AG09309 (cell line): ENCODE measurements at places on chromosomes 5 and 9.

DNA sequence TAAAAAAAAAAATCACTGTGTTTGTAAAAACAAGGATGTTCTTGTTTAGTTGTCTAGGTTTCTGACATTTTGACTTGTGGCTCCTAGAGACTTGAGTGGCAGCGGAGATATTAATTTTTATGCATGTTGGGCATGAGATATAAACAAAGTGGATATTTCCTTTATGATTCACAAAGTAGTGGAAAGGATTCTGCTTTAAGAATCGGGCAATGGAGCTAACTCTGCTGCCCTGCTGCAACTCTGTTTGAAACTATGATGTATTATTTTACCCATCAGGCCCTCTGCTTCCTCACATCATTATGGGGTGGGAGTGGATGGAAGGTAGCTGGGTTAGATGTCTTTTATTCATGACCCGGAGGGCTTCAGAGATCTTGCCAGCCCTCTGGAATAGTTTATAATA lies 94.1 kb upstream of the CD180 start:
- DNase-seq: no peak

- DNase-seq: no peak
Observed at GRCh38 chr5:171961117-171961516, 45.3 kb downstream of the FBXW11 start.

DNA sequence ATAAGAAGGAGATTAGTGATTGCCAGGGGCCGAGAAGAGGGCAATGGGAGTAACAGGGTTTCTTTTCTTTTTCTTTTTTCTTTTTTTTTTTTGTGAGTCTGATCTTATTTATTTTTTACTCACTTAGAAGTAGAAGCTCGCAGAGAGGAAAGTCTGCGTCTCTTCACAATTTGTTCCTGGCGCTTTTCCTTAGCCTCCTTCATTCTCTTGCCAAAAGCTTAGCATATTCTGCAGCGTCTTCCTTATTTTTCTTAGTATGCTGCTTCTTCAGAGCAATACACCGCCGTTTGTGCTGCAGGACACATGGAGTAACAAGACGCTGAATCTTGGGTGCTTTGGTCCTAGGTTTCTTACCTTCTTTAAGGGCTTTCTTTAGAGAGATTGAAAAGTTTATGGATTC lies 30.3 kb upstream of the DENND4C start:
- DNase-seq: no peak

DNA sequence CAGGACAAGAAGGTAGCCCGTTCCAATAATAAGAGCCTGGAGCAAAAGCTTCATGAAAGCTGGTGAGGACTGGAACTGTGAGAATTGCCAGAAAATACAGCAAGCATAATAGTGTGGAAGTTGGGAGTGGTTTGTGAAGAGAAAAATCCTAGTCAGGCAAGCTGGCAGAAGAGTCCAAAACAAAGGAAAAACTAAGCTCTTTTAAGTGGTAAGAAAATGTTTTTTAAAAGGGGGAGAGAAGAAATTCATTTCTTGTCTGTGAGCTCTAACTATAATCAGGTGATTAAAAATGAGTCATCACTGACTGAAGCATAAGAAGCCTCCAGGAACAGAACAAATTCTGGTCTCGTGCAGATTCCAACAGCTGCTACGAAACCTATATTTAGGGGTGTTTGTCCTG lies 102.6 kb downstream of the CAAP1 start:
- DNase-seq: no peak

GRCh38 chr5:14773588-14773987 lies 98.0 kb downstream of the ANKH start:
- no peak for DNase-seq

- no peak for DNase-seq
Observed at GRCh38 chr5:179866241-179867078, 7.8 kb upstream of the MRNIP start.

DNA sequence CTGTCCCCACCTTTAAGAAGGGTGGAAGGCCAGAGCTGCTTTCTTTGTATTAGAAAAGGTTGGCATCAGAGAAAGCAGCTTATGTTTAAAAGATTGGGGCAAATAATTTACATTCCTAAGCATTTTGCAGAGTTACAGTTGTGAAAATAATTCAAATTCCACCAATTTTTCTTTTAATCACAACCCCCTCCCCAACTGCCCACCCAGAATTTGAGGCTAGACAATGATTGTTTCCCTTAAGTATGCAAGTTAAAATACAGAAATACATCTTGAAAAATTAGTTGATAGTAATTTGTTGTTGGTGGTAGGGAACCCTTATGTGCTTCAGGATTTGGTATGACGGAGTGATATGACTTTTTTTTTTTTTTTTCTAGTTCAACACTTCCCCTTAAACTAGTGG lies 133.0 kb downstream of the ZSWIM6 start:
- no peak for DNase-seq

GRCh38 chr9:121892706-121893105 lies 200.4 kb downstream of the TTLL11 start:
- no peak for DNase-seq

GRCh38 chr5:114450437-114450836 lies 88.6 kb downstream of the KCNN2 start:
- no peak for DNase-seq

DNA sequence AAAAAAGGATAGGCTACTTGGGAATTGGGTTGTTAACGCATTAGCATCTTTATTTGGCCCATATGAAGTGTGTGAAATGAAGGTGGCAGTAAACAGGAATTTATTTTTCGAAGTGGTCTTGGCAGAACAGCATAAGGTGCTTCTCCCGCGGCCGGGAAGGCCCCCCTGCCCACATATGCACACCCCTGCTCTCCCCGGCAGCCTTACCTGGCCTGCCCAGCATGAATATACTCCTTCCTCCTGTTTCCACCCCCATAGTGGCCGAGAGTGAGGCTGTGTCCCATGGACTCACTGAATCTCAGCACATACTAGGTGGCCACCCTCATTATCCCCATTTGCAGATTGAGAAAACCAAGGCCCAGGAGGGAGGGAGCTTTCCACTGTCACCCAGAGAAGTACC lies 54.0 kb upstream of the OLFM1 start:
- no peak for DNase-seq

- no peak for DNase-seq
Observed at GRCh38 chr9:95073918-95074317, 243.6 kb downstream of the FANCC start.

- DNase-seq: peak; percentile 5
Observed at GRCh38 chr5:66174338-66174737, 30.2 kb downstream of the SREK1 start.

DNA sequence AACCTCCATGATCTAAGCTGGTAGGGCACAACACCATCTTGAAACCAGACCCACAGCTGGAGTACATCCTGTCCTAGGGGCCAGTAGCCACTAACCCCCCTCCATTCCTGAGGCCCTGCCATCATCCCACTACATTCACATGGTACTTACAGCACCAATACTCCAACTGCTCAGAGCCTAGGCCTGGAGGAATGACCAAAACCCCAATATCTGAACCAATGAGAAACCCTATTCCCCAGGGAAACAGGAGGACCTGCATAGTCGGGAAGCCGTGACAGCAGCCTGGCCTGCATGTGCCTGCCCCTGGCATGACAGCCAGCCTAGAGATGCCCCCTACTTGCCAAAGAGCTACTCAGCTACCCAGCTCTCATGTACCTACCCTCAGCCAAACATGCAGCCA lies 65.4 kb upstream of the DMRT1 start:
- no peak for DNase-seq

DNA sequence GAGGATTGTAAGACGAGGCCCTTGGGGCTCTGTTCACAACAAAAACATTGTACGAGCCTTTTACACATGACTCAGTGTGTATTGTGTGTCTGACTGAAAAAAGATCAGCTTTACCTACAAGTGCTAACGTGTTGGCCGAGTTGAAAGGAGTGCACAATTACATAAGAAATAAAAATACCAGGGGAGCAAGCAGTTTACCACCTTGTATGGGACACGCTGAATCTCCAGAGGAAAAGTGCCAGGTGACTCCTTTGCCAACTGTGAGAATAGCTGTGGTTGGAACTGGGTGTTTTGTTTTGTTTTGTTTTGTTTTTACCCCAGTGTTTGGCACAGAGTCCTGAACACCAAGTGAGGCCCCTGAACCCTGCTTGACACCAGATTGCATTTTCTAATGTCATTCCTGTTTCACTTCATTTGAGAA lies 32.8 kb upstream of the ZSWIM6 start:
- no peak for DNase-seq

DNA sequence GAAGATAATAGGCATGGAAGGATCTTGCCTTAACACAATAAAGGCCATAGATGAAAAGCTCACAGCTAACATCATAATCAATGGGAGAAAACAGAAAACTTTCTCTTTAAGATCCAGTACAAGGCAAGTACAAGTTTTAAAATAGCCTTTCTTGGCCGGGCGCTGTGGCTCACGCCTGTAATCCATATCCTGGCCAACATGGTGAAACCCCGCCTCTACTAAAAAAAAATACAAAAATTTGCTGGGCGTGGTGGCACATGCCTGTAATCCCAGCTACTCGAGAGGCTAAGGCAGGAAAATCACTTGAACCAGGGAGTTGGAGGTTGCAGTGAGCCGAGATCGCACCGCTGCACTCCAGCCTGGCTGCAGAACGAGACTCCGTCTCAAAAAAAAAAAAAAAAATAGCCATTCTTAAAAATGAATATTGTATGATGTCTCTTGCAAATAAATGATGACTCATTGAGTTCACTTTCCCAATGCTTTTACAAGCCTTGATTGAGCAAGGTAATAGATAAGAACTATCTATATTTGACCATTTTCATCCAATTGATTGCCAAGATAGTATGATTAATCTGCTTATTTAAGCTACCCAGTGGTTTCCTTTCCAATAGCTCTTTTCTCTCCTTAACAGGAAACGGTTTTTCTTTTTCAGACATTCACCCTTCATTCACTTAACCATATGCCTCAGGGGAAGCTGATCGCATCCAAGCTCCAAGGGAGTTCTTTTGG lies 15.8 kb downstream of the CCDC152 start:
- DNase-seq: no peak

DNA sequence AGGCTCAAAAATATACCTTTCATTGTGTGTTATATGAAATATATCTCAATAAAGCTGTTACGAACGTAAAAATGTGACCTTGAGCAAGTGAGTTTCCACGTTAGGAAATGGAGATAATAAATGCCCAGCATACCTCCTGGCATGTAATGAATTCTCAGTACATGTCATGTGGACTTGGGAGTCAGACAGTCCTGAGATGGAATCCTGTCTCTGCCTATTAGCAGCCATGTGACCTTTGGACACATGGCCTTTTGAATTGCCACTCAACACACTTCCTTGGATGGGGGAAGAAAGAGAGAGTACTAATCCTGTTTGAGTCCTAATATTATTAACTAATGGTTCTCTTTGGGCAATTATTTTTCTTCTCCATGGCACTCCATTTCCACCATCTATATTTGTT lies 25.7 kb downstream of the TRIM32 start:
- no peak for DNase-seq

DNA sequence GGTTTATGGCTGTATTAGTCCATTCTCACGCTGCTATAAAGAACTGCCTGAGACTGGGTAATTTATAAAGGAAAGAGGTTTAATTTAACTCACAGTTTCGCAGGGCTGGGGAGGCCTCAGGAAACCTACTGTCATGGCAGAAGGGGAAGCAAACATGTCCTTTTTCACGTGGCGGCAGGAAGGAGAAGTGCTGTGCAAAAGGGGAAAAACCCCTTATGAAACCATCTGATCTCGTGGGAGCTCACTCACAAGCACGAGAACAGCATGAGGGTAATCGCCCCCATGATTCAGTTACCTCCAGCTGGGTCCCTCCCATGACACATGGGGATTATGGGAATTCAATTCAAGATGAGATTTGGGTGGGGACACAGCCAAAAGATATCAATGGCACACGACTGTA lies 13.9 kb downstream of the LRRC70 start:
- DNase-seq: no peak

GRCh38 chr5:148237785-148238417 lies 424 bp upstream of the MARCOL start:
- DNase-seq: no peak

- no peak for DNase-seq
Observed at GRCh38 chr5:126195410-126196100, 227.7 kb upstream of the GRAMD2B start.

- no peak for DNase-seq
Observed at GRCh38 chr9:85216601-85217000, 525.2 kb downstream of the AGTPBP1 start.

DNA sequence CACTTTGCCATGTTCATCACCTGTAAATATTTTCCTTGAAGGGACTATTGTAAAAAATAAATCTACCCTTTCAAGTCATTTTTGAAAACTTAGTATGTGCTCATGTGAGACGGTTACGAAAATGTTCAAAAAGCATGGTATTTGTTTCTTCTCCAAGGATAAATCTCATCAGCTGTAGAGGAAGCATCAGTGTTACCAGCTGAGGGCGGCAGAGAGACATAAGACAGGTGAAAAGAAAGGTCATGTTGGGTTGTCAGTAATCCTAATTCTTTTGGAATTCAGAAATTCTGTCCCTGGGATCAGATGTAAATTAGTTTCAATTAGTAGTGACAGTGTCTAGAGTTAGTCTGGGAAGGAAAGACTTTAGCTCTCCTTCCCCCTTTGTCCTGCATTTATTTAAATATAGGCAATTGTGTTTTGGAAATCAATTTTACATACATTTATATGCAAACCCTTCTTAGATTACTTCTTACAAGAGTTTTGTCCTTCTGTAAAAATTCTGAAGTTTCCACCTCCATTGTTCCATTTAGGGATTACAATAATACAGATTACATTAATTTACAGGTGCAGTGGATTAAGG lies 791.9 kb upstream of the CDH6 start:
- no peak for DNase-seq

DNA sequence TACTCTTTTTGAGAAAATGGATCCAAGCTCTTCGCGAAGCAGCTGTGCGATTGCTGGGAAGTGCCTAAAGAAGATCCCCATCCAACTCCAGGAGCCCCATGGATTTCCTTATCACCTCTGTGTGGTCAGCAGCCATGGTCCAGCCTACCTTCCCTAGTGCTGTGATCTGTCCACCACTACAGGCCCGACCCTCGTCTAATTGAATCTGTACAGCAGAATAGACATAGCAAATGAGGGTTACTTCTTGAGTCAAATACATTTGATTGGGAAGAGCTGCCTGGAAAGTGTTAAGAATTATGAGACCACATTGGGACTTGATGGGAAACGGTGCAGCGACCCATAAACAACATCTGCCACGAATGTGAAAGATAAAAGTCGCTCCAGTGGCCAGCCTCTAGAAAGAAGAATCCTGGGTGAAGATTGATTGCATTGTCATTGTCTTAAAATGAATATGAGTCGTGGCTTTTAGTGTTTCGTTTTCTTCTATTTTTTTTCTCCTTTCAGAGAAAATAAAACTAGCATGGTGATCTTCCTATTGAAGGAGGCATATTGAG lies 118.4 kb downstream of the PAM start:
- DNase-seq: no peak
